ENCODE measurements at places on chromosomes 7 and 10.

- no peak for DNase-seq
These were observed 233.0 kb downstream of the CACNA2D1 start for GRCh38 chr7:82210416-82211184.

GRCh38 chr7:116426428-116427156 is 72.9 kb upstream of the CAV2 start:
- DNase-seq: peak; percentile 86

GRCh38 chr7:484356-485101 is 35.1 kb downstream of the PDGFA start:
- DNase-seq: no peak

- DNase-seq: peak; percentile 96
These were observed 35.1 kb downstream of the DNAJB12 start for GRCh38 chr10:72319416-72320254.

DNA sequence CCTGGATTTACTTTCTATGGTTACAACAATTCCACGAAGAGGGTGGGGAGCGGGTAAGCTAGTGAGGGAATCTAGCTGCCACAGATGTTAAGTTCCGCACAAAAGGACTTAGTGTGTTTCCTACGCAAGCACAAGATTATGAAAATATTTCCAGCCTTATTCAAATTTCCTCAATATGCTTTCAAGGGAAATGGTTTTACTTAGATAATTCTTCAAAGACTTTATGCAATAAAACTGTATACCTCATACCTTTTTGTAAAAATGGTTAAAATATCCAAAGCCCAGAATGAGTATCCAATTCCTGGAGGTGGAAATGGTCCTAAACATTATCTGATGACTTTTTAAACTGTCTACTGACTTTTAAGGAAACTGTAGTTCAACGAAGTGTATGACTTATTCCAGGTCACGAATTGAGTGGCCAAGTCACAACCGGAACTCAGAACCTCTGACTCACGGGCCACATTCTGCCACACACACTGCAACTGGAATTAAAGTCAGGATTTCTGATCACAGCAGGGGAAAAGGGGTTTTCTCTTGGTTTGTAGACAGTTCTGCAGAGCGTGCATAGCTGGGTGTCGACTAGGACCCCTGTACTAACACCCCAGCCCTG is 20.2 kb upstream of the INSIG1 start:
- no peak for DNase-seq

- peak; percentile 3 for DNase-seq
These were observed 895 bp downstream of the VSTM2A start for GRCh38 chr7:54543051-54543488.

GRCh38 chr7:116601426-116601825 is 70.6 kb upstream of the MET start:
- no peak for DNase-seq

GRCh38 chr10:110137142-110137545 is 70.3 kb upstream of the MXI1 start:
- DNase-seq: peak; percentile 64

DNA sequence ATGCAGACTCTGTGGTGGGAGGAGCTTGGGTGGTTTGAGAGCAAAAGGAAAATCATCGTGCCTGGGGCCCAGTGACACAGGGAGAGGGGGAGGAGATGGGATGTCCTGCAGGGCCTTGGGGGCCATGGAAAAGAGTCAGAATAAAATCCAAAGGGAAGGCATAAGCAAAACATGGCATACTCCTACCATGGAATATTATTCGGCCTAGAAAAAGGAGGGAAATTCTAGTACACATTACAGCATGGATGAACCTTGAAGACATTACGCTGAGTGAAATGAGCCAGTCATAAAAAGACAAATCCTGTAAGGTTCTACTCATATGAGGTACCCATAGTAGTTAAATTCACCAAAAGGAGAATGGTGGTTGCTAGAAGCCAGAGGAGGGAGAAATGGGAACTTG is 38.7 kb downstream of the STRA8 start:
- DNase-seq: no peak

GRCh38 chr10:43214956-43215561 is 51.8 kb downstream of the RASGEF1A start:
- DNase-seq: no peak

GRCh38 chr7:40186586-40186985 is 51.8 kb downstream of the SUGCT start:
- no peak for DNase-seq

All from fibroblast of skin of abdomen (primary cell).